Fibroblast of the aortic adventitia (primary cell): ENCODE measurements at places on chromosomes 3 and 15.

- DNase-seq = peak; percentile 73
Observed at GRCh38 chr3:36124118-36124796, 256.0 kb upstream of the STAC start.

DNA sequence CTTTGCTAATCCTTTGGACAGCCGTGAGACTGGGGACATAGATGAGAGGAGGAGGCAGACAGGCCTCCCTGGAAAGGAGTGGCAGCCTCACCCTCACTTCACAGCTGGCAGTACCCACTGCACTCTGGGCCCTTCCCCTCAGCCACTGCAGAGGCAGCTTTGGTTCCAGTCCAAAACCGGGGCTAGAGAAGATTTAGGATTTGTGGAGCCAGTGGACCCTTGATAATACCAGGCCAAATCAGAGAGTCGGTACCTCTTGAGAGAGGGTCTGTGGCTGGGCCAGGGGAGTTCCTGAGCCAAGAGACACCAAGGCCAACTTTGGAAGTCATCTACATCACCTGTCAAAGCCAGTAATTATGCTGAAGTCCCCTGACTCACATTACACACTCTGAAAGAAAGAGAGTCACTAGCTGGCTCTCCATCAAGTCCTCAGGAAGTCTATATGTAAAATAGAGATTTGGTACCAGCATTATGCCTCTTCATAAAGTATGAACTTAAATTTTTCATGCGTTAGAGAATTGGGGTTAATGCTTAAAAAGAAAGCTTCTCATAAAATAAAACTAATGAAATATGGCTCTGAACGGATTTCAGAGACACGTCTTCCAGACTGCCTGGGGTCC, 244.1 kb upstream of the SEMA6D start:
- DNase-seq = no peak

GRCh38 chr3:25229586-25229985, 198.5 kb upstream of the RARB start:
- DNase-seq = no peak

DNA sequence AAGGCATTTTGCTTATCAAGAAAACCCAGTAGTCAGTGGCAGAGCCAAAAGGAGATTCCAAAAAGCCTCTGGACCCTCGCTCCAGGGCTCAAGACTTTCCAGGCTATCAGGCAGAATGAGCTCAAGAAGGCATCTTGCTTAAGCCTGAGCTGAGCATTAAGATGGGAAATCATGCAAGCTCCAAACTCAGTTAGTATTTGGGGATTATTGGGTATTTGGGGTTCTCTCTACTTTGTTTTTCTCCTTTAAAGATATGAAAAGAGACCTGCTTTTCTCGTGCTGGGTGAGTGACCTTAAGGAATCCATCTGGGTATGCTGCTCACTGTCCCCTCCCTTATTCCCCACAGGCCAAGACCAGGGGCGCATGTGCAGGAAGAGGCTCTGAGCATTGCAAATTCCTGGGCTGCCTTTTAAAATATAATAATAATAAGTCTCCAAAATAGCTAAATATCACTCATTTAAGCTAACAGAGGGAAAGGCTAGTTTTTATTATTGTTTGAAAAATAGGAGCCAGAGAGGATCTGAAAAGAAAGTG, 75.4 kb upstream of the HACD2 start:
- DNase-seq = no peak

- DNase-seq = no peak
Observed at GRCh38 chr3:196966526-196967401, 1.9 kb downstream of the PIGZ start.

GRCh38 chr3:45343947-45344346, 44.4 kb upstream of the LARS2 start:
- peak; percentile 21 for DNase-seq

DNA sequence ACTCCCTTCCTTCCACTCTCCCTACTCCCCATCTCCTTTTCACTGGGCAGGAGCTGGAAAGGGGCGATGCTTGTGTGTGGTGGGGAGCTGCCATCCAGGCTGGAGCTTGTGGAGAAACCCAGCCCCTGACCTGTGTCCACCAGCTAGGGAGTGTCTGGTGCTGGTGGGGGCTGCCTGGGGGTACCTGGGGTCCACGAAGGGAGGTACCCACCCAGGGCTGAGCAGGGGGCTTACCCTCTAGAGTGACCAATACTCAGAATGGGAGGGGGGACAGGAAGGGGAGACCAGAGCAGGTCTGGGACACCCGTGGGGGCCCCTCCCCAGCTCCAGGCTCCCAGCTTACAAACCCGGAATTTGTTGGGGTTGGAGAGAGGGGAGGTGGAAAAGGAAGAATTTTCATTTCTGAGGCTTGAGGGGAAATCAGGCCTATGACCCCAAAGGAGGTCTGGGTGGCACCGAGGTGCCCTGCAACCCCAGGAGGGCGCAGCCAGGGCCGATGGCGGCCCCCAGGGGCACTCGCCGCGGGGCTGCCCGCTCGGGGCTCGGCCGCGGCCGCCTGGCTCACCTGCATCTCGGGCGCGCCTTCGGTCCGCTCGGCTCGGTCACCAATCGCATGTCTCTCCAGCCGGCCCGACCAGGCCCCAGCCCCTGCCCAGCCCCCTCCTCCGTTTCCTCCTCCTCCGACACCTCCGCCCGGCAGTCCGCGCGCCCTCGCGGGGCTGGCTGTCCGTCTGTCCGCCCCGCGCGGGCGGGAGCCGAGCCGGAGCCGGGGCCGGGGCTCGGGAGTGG, 773 bp downstream of the LINGO1 start:
- DNase-seq = no peak

DNA sequence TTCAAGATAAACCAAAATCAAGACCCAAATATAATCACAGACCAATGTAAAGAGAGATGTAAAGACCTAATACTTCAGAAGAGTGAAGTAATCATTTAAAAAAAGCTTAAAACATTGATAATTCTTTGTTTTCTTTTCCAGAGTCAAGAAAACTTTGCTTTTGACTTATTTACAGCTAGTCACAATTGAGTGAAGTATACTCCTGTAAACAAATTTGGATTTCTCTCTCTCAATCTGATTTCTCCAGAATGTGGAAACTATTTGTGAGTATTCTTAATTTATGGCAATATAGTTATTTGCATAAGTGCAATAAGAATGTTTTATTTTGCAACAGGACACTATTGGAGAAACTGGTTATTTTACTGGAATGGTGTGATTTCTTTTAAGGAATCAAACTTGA, 43.7 kb upstream of the ZBTB20 start:
- no peak for DNase-seq

- DNase-seq = no peak
Observed at GRCh38 chr3:130941793-130942192, 47.9 kb downstream of the ATP2C1 start.

DNA sequence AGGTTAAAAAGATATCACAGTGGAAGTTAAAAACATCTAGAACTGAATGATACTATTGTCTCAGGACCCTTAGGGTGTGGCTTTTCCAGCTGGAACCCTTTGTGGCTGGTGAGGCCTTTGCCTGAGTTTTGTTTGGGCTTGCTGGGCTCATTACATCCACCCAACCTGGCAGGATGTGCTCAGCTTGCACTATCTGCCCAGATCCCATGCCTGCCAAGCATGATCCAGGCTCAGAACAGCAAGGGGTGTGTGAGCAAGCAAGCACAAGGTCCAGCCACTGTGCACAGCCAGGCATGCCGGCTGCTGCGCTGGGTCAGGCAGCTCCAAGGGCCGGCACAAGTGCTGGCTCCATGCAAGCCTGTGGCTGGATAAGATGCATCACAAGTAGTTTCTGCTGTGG, 512.7 kb upstream of the CDIN1 start:
- DNase-seq = peak; percentile 6

DNA sequence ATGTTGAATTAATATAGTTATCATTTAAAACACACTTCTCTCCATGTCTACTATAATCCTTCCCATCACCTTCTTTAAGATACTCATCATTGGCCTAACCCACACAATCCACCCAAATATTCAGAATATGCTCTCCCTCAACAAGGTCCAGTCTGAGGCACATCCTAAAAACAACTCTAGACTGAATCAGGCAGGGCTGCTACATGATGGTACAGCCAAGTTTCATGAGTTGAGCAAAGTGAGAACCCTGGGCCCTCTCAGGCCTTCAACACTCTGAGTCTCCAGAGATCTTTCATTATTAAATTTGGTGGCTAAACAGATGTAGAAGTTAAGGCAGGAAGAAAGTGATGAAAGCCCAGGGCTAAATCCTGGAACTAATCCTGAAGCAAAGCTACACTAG, 16.2 kb downstream of the ZNF148 start:
- DNase-seq = no peak

DNA sequence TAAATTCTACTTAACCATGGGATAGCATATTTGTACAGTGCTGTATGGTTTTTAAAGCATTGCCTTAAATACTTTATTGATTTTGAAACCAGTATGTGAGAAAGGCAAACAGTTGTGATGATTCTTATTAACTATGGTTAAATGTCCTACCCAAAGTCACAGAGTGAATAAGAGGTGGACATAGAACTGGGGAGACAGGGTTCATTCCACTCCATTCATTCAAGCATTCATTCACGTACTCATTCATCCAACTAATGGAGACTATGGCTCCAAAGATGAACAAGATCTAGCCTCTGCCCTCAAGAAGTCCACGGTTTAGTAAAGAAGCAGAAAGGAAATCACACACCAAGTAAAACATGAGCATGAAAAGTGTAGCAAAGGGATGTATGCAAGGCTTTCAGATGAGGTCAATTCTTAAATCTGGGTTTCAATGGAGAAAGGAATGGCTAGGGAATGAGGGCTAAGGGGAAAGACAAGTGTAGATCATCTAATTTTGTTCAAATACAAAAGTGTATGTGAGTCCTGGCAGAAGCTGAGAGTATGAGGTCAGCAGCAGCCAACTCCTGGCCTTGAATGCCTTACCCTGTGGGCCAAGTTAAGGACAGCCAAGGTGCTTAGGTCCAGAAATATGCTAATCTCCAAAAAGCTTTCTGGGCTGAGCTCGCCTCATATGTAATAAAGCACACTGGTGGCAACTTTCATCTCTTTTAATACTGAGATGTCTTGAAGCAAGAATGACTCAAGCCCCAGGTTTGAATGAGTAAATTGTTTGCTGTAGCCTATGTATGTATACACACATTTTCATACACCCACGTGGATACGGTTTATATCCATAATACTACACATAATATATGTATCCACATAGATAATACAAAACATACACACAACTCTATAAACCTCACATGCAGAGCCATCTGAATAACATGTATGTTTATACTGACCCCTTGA, 4.3 kb downstream of the TNIK start:
- peak; percentile 22 for DNase-seq

GRCh38 chr15:43134157-43134635, 810 bp downstream of the TMEM62 start:
- DNase-seq = no peak

DNA sequence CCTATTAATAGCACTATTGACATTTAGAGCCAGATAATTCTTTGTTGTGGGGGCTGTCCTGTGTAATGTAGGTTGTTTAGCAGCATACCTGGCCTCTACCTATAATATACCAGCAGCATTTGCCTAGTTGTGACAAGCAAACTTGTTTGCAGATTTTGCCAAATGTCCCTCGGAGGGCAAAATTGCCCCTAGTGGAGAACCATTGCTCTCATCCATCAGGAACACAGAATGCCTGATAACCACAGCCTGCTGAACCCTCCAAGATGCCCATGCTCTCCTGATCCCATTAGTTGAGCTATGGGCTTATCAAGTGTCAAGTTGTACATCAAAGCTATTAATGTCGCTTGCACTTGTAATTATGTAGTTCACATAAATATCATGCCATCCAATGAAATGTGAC, 15.0 kb upstream of the KBTBD8 start:
- no peak for DNase-seq

DNA sequence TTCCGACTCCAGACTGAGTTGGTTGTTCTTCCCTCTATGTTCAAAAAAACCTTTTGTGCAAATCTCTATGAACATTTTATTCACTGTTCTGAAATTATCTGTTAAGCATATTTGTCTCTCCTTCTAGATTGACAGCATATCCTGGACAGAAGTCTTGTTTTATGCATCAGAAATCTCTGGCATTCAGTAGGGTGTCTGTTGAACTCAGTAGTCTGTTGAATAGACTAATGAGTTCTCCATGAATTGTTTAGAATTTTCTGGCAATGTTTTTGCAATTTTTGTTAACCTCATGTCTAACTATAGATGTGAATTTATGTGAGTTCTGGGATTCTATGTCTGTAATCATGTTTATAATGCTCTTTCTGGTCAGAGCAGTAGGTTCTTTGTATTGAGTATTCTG, 222.5 kb upstream of the KCNMB2 start:
- no peak for DNase-seq

GRCh38 chr3:136632625-136633081, 119.5 kb downstream of the STAG1 start:
- peak; percentile 37 for DNase-seq

DNA sequence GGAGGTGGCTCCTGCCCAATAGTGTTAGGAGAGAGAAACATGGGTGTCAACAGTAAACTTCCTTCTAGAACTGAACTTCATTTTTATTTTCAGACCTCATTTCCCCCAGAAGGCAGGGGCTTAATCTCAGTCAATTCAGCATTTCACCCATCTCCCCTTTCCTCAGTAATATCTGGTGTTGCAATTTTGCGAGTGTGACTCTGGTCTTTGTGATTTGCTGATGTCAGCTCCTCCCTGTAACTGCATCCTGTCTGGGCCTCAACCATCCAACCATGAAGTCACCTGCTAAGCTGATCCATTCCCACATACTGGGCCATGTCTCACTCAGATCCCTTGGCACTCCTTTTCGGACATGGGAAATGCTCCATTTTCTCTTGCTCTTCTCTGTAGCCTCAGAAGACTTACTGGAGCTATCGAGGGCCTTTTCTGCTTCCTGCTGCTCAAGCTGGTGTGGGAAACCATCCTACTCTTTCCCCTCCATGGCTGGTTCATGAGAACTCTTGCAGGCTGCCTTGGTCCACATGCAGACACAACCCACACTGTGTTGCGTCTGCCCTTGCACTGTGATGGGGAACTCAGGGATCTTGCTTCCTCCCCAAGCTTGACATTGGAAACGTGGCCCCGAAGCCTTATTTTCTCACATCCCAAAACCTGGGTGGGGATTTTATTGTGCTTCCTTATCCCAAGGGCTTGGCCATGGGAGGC, 24.6 kb downstream of the CCR4 start:
- no peak for DNase-seq

DNA sequence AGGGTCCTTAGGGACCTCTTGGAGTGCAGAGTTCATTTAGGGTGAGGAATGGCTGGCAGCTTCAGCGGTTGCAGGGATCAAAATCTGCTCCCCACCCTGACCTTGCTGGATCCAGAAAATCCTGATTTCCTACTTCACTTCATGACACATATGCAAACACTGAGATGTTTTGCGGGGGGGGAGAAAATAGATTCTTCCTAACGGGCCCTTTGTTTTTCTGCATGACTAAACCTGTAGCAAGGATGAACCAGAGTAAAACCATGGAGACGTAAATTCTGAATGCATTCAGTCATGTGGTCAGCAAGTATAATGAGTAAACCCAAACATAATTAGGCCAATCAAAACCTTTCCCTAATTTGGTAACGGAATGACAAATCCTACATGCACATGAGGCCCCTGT, 20.0 kb upstream of the RBP1 start:
- no peak for DNase-seq

- DNase-seq = peak; percentile 5
Observed at GRCh38 chr3:243356-243725, 46.8 kb downstream of the CHL1 start.

GRCh38 chr3:151197981-151198767, 4.8 kb downstream of the GPR171 start:
- peak; percentile 75 for DNase-seq

GRCh38 chr15:80691575-80691974, 3.5 kb upstream of the ABHD17C start:
- no peak for DNase-seq
